ENCODE measurements at places on chromosomes 7 and 10. TPM values are rescaled to one million over a fixed set of nuclear protein-coding genes. Genes with fewer than 3 reads are reported as not detected.

Gene GPR15LG
- total RNA-seq = not detected

Gene SVOPL
- total RNA-seq = not detected

Gene ZNF365
- not detected for total RNA-seq

Gene ASB10
- total RNA-seq = not detected

Gene GPAM
- 211 TPM for total RNA-seq

Gene RAMP3
- 49.2 TPM for total RNA-seq

Gene PAPOLB
- total RNA-seq = 0.22 TPM

Gene EVX1
- 0.13 TPM for total RNA-seq

Gene PNLIPRP2
- 1.1 TPM for total RNA-seq

Gene PANK1
- 2.6 TPM for total RNA-seq

Gene MMP21
- total RNA-seq = 0.29 TPM

Gene LRRTM3
- total RNA-seq = not detected

Gene KNDC1
- 0.13 TPM for total RNA-seq

Gene LRRN3
- 2.0 TPM for total RNA-seq

Gene CYCS
- 107 TPM for total RNA-seq

Gene EPHB4
- total RNA-seq = 45.6 TPM

Gene DTX2
- total RNA-seq = 35.0 TPM

Gene EBLN1
- total RNA-seq = not detected

Gene CH25H
- 4.8 TPM for total RNA-seq

Gene XRCC2
- total RNA-seq = 0.29 TPM

Gene VENTX
- 4.0 TPM for total RNA-seq

Gene HOXA3
- 5.8 TPM for total RNA-seq

Gene ZNF33A
- 16.4 TPM for total RNA-seq

Gene FFAR4
- total RNA-seq = 2.3 TPM

Gene GJD4
- not detected for total RNA-seq

Gene ADRB1
- total RNA-seq = 14.1 TPM

Gene THSD7A
- total RNA-seq = 6.0 TPM

Gene CXCL12
- 347 TPM for total RNA-seq

Gene SLC26A5
- 0.19 TPM for total RNA-seq

Gene ABCC2
- total RNA-seq = 2.8 TPM

Gene ATE1
- 28.6 TPM for total RNA-seq

Gene RSPH10B
- not detected for total RNA-seq

Gene SDK1
- total RNA-seq = 7.5 TPM

Gene MNX1
- total RNA-seq = not detected

Gene ZNF117
- total RNA-seq = 58.1 TPM

Gene C10orf53
- not detected for total RNA-seq

Gene ODAD2
- total RNA-seq = 0.22 TPM

Gene SRGN
- total RNA-seq = 404 TPM

Gene MMRN2
- 78.4 TPM for total RNA-seq

Gene CUZD1
- total RNA-seq = 0.51 TPM

Gene PALS2
- total RNA-seq = 45.2 TPM

Gene STK31
- total RNA-seq = 0.10 TPM

Gene PTPN20
- 0.74 TPM for total RNA-seq

Gene TDRD1
- 0.16 TPM for total RNA-seq

Gene GDI2
- total RNA-seq = 179 TPM
